NCI-H2029 treated with DMSO at 0.1 percent for 48 hours (cell line): ENCODE measurements at places on chromosomes 1 and 21.

GRCh38 chr1:68791800-68792199, 294.9 kb upstream of the DEPDC1 start:
- no peak for DNase-seq

- peak; percentile 71 for DNase-seq
These were observed 33.0 kb upstream of the MGST3 start for GRCh38 chr1:165597883-165598675.

DNA sequence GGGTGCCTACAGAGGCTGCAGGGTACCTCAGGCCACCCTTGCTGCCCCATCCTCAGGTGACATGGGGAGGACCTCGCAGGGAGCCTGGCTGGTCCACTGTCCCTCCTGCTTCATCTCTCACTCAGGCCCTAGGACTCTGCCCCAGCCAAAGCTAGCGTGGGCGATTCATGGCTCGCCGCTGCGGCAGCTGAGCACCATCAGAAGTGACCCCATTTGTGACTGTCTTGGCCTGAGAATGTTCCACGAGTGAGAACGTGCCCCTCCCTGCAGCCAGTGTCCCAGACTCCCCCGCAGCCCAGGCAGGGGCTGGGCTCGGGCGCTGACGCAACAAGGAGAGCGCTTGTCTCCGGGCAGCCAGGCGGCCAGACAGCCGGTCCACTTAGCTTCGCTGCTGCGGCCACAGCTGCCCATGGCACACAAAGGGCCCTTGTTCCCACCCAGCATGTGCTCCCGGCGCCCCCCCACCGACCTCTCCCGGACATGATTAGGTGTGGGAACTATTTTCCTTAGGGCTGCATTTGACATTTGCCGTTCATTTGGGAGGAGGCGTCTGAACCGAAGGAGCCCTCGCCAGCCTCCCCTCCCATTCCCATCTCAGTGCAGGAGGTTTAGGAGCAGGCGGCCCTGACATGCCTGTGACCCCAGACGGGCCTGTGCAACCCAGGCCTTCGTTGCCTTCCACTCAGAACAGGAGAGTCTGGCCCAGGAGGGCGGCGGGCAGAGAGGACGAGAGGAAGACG, 19.3 kb upstream of the POFUT2 start:
- DNase-seq, result no peak

GRCh38 chr1:30110846-30111245, 612.5 kb downstream of the MATN1 start:
- DNase-seq, result no peak

GRCh38 chr1:82377201-82377884, 576.6 kb downstream of the ADGRL2 start:
- no peak for DNase-seq

- no peak for DNase-seq
These were observed 28.7 kb downstream of the FMO2 start for GRCh38 chr1:171213559-171214454.

DNA sequence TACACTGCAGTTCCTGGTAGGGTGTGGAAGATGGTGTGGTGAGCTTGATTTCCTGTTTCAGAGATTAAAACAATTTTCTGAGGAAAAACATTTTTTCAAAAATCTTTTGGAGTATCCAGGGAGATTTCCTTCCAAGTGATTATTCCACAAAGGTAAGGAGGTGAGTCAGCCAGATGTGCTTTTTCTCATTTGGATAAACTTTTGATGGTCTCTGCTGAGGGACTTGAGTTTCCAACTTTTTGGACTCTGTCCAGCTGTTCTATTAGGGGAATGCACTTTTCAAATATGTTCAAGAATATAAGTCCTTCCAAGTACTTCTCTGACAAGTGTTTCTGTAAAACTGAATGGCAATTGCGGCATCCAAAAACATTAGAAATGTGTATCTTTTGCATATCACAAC, 628.8 kb upstream of the ADAMTS5 start:
- DNase-seq, result no peak

GRCh38 chr1:234838182-234838581, 228.2 kb upstream of the IRF2BP2 start:
- no peak for DNase-seq

DNA sequence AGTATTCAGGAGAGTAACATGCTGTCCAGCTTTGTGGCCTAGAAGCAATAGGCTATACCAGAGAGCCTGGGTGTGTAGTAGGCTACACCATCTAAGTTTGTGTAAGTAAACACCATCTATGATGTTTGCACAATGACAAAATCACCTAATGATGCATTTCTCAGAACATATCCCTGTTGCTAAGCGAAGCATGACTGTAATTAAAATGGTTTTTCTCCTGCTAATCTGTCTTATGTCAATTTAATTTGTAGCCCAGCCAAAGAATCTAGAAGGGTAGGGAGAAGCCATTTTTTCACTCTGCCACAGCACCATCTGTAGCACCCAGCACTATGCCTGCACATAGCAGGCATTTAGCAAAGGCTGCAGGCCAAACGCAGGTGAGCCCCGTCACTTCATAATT, 2.0 kb upstream of the TTC24 start:
- DNase-seq, result peak; percentile 28

DNA sequence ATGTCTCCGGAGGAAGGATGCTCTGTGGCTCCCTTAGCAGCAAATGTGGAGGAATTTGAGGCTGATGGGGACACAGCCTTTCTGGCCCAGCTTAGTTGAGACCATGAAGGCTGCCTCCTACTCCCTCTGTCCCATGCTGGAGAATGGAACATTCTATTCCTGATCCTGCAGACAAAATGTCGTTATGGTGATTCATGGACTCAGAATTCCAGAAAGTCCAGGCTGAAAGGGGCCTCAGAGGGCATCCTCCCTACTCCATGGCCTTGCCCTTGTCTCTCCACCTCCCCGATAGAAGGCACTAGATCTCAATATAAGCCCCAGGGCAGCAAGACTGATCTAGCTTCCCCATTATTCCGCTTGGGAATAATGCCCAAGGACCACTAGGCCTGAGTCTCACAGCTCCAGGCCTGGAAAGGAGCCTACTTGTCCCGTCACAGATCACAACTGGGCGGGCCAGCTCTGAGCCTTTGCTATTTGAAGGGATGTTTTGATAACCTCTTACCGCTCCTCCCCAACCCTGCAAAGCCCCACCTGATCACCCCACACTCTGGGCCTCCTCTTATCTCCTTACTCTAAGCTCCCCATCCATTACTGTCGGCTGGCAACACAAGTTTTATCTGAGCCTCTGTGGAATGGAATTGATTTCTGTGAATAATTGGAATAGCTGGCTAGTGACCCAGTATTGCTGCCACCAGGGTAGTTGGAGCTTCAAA, 52.8 kb upstream of the TRABD2B start:
- no peak for DNase-seq

- DNase-seq, result no peak
These were observed 100.3 kb downstream of the UCHL5 start for GRCh38 chr1:192958871-192959270.

- DNase-seq, result no peak
These were observed 15.1 kb downstream of the RAVER2 start for GRCh38 chr1:64759968-64760367.

GRCh38 chr1:102365071-102365470, 368.3 kb upstream of the OLFM3 start:
- no peak for DNase-seq

- DNase-seq, result no peak
These were observed 120.4 kb downstream of the WDR3 start for GRCh38 chr1:118049981-118050380.

DNA sequence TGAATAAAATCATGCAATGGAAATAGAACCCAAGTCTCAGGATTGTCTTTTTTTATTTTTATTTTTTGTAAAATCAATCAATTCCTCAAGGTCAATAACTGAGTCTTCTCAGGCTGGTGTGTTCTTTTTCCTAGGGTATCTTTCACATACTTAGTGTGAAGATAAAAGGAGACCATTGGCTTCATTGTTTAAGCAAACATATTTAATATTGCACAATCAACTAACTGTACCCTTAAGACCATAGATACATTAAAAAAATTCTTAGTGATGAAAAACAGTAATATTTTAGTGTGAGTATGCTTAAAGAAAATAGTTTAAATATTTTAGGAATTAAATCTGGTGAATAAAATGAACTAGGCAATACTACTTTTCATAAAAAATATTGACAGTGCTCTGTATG, 31.4 kb downstream of the PDE4B start:
- no peak for DNase-seq

GRCh38 chr1:236685917-236686814, at the start of gene ACTN2:
ACTN2 (plus strand) TSS chr1:236686499; CDS start chr1:236686674, 175 bp downstream.
- no peak for DNase-seq

GRCh38 chr21:17699524-17700189, 87.0 kb upstream of the BTG3 start:
- no peak for DNase-seq

DNA sequence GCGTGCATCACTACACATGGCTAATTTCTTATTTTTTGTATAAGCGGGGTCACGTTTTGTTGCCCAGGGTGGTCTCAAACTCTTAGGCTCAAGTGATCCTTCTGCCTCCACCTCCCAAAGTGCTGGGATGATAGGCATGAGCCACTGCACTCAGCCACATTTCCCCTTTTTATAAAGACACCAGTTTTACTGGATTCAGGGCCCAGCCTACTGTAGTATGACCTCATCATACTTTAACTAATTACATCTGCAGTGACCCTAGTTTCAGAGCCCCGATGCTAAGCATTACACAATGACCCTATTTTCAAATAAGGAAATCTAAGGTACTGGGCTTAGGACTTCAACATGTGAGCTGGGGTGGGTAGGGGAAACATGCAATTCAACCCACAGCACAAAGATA, 31.8 kb upstream of the ENAH start:
- DNase-seq, result no peak

DNA sequence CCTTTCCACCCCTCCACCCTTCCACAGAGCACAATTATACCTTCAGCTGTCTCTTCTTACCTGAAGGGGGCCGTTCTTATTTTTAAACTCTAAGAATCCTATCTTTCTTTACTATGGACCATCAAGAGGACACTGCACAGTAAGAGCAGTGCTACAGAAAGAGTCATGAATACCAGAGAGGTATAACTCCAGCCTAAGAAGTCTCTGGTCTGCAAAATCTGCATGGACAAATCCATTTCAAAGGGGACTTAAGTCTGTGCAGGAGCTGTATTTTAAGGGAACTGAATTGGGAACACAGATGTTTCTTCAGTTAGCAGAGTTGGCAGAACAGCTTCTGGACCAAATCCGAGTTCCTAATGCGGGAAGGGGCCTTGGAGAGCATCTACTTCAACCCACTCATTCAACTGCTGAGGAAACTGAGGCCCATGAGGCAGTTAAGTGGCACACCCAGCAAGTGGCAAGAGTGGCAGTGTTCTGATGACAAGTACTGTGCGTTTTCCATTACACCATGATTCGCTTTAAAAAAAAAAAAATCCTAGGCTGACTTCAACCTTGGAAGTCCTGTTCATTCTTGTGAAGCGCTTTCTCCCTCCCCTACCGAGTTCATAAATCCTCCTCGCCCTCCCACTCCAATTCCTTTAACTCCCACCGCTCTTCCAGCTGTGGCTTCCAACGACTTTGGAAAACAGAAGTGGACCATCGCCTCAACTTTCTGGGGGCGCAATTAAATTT, 1.8 kb downstream of the PLPP3 start:
- peak; percentile 92 for DNase-seq

DNA sequence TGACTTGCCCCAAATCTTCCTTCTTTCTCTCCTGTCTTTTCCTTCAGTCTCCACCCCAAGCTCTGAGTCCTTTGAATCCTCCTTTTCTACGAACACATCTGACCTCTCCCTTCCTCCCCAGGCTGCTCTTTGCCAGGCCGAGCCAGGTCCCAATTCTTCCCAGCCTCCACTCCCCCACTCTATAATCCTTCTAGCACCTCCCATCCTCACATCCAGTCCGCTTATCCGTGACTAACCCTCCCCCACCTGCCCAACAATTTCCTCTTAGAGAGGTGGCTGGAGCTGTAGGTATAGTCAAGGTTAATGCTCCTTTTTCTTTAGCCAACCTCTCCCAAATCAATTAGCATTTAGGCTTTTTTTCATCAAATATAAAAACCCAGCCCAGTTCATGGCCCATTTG, 9.5 kb upstream of the HPDL start:
- DNase-seq, result no peak

GRCh38 chr1:3247521-3248121, 178.6 kb downstream of the PRDM16 start:
- no peak for DNase-seq

- no peak for DNase-seq
These were observed 11.2 kb upstream of the CAPN2 start for GRCh38 chr1:223700942-223701637.

GRCh38 chr1:238254935-238255334, 364.2 kb upstream of the ZP4 start:
- DNase-seq, result no peak

GRCh38 chr1:117059334-117059677, 820 bp upstream of the TTF2 start:
- no peak for DNase-seq

GRCh38 chr1:5720484-5720883, 271.7 kb downstream of the NPHP4 start:
- DNase-seq, result no peak

GRCh38 chr1:56758135-56758534, 61.1 kb downstream of the FYB2 start:
- peak; percentile 65 for DNase-seq

- no peak for DNase-seq
These were observed 86.0 kb downstream of the SLC25A24 start for GRCh38 chr1:108114033-108114599.

GRCh38 chr1:67457247-67457646, 27.0 kb upstream of the SERBP1 start:
- no peak for DNase-seq

GRCh38 chr21:43278766-43279577, 110.2 kb downstream of the CRYAA start:
- no peak for DNase-seq

GRCh38 chr1:10823000-10823401, 26.6 kb upstream of the CASZ1 start:
- no peak for DNase-seq

- DNase-seq, result no peak
These were observed 43.5 kb downstream of the SNX27 start for GRCh38 chr1:151655371-151655770.

DNA sequence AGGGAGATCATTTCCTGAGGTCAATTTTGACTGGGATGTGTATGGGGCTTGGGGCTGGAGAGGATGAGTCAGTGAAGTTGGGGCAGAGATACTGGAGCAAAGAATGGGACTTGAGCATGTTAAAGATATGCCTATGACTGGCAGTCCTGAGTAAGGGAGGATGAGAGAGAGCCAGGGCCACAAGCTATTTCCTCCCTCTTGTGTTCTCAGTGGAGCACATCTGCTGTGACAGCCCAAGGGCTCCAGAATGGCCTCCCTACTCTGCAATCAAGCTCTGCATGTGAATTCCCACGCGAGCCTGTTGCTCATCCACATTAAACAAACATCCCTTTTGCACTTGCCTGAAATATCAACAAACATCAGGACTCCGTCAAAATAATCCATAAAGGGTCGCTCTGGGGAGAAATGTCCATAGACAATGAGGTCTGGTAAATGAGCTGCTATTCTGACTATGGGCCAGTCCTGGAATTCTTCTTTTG, 9.2 kb downstream of the ADCY10 start:
- no peak for DNase-seq

DNA sequence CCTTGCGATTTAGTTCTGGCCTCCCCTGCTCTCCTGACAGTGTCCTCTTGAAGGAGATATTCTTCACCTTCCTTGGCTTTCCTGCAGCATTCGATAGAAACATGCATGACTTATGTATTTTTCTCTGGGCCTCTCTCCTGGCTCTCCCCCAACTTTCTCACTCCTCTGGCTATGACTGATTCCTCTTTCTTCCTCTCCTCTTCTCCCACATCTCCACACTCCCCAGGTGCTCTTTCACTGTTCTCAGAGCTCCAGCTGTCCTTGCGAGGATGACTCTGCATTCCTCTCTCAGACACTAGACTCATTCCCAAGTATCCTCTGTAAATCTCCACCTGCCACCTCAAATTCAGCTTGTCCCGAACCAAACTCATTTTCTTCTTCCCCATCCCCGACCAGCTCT, 18.0 kb downstream of the LRRC42 start:
- DNase-seq, result no peak

- DNase-seq, result no peak
These were observed 62.1 kb downstream of the PCNT start for GRCh38 chr21:46385846-46386733.
